GM19239 (cell line): ENCODE measurements at places on chromosomes 12 and 14.

DNA sequence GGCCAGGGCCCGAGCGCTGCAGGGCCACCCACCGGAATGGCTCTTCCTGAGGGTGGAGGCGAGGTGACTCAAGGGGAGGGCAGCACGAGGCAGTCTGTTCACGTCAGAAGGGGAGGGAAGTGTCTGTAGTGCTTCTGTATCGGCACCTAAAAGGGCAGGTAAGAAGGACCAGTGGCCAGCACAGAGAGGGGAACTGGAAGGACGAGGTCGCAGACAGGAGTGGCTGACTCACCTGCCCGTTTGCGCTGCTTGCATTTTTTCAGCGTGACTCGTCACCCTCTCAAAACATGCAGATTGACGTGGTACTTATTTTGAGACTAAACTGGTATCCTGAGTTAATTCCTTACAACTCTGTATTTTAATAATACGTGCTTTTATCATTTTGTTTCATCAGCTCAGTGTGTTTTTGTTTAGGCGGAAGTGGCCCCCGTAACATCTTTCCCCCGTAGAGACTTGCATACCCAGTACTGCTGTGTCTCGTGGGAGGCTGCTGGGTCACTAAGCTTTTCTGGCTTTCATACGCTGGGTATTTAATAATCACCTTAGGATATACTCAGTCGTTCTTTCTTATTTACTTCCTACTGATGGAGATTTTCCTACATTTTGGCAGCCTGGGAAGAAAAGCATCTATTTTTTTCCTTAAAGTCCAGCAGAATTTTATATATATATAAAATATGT, 26.4 kb downstream of the SFSWAP start:
- no peak for DNase-seq

DNA sequence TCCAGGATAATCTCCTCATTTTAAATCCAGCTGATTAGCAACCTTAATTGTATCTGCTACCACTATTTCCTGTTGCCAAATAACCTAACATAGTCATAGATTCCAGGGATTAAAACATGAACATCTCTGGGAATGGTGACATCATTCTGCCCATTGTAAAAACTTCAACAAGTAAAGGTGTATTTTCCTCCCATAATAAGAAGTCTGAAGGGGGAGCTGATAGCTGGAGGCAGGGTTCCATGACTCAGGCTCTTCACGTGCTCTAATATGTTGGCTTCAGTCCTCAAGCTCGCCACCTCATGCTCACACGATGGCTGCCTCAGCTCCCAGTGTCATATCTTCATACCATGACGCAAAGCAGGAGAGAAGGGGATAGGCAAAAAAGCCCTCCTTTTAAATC, 172.0 kb upstream of the VASH1 start:
- no peak for DNase-seq

DNA sequence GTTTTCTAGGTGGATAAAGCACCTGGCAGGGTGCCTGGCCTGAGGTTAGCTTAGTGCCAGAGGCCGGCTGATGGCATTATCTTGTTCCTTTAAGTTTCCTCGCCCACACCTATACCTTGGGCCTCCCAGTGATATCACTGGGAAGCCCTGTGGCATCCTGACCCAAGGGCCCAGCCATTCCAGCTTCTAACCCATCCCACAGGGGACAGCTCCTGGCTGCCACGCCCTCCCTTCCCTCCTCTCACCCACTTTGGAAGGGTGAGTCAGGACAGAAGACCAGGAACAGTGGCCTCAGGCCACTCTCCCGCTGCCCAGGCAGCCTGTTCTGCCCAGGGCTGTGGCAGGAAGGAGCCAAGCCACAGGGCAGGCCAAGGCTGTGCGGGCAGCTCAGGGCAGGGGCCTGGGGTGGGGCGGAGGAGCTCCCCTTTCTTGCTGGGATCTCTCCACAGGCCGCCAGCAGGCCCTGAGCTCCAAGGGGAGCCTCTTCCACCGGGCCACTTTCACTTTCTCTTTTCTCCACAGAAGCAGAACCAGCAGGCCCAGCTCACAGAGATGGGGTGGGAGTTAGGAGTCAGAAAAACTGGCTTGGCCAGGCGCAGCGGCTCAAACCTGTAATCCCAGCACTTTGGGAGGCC, 75.1 kb downstream of the IRF2BPL start:
- DNase-seq = peak; percentile 43

DNA sequence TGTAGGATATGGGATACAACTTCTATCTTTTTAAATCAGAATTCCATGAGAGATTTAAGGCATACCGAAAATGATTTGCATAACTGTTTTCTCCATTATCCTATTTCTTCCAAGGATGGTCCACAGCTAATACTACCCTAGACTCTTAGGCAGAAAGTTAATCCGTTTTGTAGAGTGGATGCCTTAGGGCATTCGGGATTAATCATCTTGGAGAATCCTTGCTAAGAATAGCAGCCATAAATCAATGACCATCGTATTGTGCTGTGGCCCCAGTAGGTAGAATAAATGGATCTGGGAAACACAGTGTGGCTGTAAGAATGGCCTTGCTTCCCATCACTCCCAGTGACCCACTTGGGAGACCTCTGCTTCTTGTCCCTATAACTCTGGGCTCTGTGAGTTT, 99.6 kb downstream of the SSPN start:
- no peak for DNase-seq

- no peak for DNase-seq
These were observed 67.4 kb upstream of the FBRSL1 start for GRCh38 chr12:132422381-132423043.

DNA sequence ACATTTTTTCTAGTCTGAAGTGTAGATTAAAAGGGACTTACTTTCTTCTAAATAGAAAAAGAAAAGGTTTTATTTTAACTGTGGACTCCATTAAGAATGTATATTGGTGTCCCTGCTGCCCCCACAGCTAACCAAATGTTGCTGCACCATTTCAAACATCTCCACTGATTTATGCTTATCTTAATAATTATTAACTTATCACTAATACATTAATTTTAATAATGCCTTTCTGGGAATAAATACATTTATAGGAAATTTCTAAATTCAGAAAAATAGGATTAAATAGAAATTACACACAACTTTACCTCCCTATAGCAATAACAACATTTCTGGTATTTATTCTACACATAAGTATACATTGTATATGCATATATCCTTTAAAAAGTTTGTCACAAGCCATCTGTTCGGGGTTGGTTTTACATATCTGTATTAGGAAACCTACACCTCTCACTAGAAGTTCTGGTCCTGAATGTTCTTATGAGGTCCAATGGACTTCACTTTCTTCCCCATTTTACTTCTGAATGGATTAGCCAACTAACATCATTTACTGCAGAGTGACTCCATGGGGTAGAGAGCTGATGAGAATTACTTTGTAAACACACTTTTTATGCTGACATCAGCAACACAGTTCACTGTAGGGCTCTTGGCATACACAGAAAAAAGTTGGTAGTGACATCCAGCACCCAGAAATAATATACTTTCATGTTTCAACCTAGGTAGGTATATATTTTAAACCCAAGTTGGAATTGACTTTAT, 9.4 kb upstream of the SELPLG start:
- no peak for DNase-seq

- DNase-seq = no peak
These were observed 52.5 kb downstream of the MRPL42 start for GRCh38 chr12:93519859-93520258.

- peak; percentile 59 for DNase-seq
These were observed 11.0 kb downstream of the ZNF219 start for GRCh38 chr14:21087294-21088091.

DNA sequence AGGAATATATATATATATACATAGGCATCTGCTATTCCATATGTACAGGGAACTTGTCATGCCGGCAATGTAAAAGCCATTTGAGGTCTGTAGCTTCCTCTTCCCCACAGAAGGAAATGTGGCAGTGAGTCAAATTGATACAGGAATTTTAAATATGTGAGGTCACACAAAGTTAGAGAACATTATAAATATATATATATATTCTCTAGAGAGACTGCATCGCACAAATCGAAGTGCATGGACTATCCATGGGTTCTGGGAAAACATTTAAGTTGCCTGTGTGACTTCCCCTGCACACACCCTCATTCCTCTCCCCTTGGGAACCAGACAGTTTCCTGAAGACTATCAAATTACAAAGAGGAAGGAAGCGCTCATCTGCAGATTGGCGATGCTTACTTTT, 100.9 kb upstream of the CCDC91 start:
- DNase-seq = no peak

GRCh38 chr14:100762089-100762515, 35.4 kb downstream of the DLK1 start:
- DNase-seq = no peak

DNA sequence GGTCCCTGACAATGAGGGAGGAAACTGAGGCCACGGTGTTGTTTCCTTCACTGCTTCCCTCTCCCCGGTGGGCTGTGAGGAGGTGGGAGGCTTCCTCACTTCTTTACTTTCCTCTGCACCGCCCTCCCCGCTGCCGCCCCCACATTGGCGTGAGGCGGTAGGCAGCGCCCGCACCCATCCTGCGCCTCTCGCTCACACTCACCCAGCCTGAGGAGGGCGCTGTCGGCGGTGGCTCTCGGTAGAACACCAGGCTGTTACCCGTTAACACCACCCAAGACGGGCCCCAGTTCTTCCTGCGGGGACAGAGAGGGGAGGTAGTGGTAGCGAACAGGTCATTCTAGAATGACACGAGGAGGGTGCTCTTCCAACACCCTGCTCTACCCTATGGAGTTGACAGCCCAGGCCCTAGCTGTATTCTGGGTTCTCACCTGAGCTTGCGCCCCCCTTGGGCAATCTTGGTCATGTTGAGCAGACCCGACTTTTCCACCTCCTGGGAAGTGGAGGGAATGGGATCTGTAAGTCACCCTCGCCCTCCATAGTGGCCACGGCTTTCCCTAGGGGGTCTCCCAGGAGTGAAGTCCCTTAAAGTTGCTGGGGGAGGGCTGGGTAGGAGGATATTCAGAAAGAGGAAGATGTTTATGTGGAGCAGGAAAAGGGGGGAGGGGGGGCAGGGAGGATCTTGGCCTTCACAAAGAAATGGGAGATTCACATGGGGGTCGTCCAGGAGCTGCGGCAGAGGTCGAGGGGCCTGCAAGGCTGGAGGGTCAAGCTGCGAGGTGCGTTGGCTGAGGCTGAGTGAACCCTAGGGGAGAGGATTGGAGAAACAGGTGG, 3.3 kb downstream of the ARHGAP9 start:
- DNase-seq = peak; percentile 75

DNA sequence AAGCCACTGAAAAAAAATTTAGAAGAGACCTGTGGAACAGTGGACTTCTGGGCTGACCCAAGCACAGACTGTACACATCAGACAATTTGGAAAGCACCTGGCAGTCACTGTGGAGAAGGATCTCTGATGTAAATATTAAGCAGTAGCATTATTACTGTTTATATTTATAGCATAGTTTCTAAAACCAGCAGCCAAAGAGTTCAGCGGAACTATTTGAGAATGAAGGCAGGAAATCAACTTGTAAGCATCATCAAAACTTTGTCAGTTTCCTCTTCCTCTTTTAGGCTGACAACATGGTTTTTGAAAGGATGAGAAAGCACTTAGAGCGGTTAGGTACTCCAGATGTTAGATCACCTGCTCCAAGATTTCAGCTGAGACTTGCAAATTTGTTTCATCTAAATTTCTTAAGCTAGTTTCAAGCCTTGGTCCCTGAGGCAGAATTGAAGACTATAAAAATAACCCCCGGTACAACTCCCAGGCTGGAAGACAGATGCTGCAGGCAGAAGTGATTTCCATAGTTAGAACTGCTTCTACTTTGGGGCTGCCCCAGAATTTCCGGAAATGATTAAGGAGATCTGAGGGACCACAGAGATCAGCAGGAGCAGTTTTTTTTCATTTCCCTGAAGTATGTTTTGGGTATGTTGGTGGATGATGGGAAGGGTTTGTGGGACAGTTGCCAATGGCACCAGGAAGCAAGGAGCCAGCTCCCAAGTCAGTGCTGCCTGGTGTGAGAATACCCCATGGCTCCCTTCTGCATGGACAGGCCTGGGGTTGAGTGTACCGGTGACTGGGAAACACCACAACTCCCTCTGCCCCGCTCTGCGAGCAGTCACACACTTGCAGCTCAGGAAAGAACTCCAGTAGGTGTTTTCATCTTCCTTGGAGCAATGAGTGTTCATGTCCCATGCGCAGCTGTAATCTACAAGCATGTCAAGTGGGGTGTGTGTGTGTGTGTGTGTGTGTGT, 354.5 kb downstream of the NUAK1 start:
- no peak for DNase-seq

DNA sequence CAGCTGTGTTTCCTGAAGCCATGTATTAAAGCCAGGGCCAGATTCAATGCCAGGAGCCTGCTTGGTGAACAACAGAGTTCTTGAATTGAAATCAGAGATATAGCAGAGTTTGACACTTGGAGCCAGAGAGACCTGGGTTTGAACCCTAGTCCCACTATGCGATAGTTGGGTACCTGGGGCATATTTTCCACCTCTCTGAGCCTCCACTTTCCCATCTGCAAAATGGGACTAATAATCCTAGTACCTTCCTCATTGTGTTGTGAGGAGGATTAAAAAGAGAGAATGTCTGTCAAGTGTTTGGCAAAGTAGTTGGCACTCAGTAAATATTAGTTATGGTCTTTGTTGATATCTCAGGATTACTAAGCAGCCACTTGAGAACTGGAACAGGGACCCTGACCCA, 6.0 kb upstream of the HRK start:
- DNase-seq = no peak

GRCh38 chr14:68553311-68553710, 239.6 kb downstream of the ZFP36L1 start:
- DNase-seq = no peak
